Upper lobe of right lung (tissue), 1 donor: ENCODE measurements at places on chromosomes 3 and 15.

- peak; percentile 37 for DNase-seq
Observed at GRCh38 chr3:52777959-52778805, 783 bp downstream of the ITIH1 start.

GRCh38 chr3:150370122-150370602 is 37.9 kb upstream of the TSC22D2 start:
- no peak for DNase-seq

- DNase-seq: no peak
Observed at GRCh38 chr15:100174904-100175275, 166.9 kb downstream of the ADAMTS17 start.

GRCh38 chr15:96087180-96087884 is 243.2 kb upstream of the NR2F2 start:
- no peak for DNase-seq

GRCh38 chr3:11716573-11717290 is 73.0 kb upstream of the VGLL4 start:
- no peak for DNase-seq

GRCh38 chr3:17891139-17891856 is 148.9 kb upstream of the TBC1D5 start:
- DNase-seq: no peak

- DNase-seq: no peak
Observed at GRCh38 chr3:13851997-13852637, 27.8 kb downstream of the WNT7A start.

DNA sequence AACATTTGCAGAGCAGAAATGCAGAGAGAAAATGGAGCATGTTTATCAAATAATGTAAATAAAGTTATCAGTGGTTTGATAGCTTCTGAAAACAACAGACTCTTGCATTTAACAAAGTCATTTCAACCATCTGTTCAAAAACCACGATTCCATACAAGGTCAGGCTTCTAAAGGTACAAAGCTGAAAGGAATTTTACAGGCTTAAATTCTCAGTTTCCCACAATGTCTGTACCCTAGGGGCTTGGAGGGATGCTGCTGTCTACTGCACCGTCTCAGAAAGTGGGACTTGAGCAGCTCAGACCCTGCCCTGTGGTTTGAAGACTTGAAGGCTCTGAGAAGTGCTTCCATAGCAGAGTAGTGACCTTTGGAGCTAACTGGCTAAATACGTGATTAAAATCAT is 30.4 kb upstream of the TM4SF1 start:
- no peak for DNase-seq

DNA sequence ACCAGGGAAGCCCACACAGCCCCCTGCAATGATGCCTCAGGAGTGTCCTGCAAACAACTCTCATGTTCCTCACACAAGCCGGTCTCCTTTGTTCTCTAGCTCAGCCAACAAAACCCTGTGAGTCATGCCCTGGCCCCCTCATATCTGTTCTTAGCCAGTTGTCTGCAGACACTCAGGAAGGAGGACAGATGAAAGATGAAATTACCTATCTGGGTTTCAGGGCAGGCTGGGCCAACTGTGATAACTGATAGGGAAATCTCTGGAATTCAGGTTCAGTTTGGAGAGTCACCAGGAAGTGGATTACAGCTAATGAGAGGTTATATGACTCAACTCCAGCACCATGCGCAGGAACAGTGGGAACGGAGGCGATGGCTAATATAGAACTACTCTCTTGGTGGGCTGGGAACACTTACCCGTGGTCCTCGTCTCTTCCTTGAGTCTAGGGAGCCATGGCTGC is 352.0 kb upstream of the ADAMTS9 start:
- no peak for DNase-seq
